ENCODE measurements at places on chromosomes 13 and 19.

DNA sequence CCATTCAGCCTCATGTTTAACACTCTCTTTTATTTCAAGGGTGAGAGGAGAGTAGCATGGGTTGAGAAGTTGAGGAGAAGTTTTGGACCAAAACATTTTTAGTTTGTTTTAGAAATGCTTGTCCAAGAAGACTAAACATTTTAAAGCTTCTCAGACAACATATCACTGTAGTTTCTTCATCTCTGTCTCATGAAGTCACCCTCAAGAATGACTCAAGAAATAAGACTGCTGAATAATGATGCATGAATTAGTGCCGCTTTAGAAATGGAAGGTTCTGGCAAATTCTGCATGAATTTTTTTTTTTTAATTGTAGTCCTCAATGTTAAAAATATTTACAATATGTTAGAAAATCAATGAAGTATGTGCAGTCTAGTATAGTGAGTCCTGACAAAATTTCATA lies 422.7 kb upstream of the ARGLU1 start:
- no peak overlapping the region for H3K27ac ChIP-seq
- no peaks in the 10 kb centered on the region for H3K27me3 ChIP-seq
- no peaks in the 10 kb centered on the region for H3K36me3 ChIP-seq
- H3K4me1 ChIP-seq, result no peaks in the 10 kb centered on the region
- H3K4me3 ChIP-seq, result no peak overlapping the region
- no peak for DNase-seq

- DNase-seq, result no peak
- H3K36me3 ChIP-seq, result peaks cover 26% of the 10 kb centered on the region
- H3K27me3 ChIP-seq, result no peaks in the 10 kb centered on the region
- H3K4me1 ChIP-seq, result peaks cover 26% of the 10 kb centered on the region
- no peak overlapping the region for H3K27ac ChIP-seq
Measured at GRCh38 chr13:102772042-102772425, 1.6 kb downstream of the TEX30 start.

GRCh38 chr13:48560657-48561337 lies 27.9 kb upstream of the RCBTB2 start:
- DNase-seq, result no peak
- H3K36me3 ChIP-seq, result no peaks in the 10 kb centered on the region
- H3K27ac ChIP-seq, result no peak overlapping the region
- H3K4me3 ChIP-seq, result no peak overlapping the region
- no peaks in the 10 kb centered on the region for H3K27me3 ChIP-seq

- H3K4me1 ChIP-seq, result peaks cover 13% of the 10 kb centered on the region
- no peak overlapping the region for H3K4me3 ChIP-seq
- H3K36me3 ChIP-seq, result no peaks in the 10 kb centered on the region
- H3K27ac ChIP-seq, result no peak overlapping the region
- peaks cover 38% of the 10 kb centered on the region for H3K27me3 ChIP-seq
- DNase-seq, result no peak
Measured at GRCh38 chr19:2600914-2601870, 101.3 kb downstream of the GNG7 start.

- H3K27me3 ChIP-seq, result peaks cover 31% of the 10 kb centered on the region
- H3K36me3 ChIP-seq, result no peaks in the 10 kb centered on the region
- H3K4me3 ChIP-seq, result no peak overlapping the region
- no peak for DNase-seq
Measured at GRCh38 chr19:15197275-15197941, 3.4 kb downstream of the NOTCH3 start.
